ENCODE measurements at places on chromosomes 12 and 14.

- no peak for DNase-seq
Observed at GRCh38 chr12:47876440-47876960, 28.3 kb downstream of the VDR start.

DNA sequence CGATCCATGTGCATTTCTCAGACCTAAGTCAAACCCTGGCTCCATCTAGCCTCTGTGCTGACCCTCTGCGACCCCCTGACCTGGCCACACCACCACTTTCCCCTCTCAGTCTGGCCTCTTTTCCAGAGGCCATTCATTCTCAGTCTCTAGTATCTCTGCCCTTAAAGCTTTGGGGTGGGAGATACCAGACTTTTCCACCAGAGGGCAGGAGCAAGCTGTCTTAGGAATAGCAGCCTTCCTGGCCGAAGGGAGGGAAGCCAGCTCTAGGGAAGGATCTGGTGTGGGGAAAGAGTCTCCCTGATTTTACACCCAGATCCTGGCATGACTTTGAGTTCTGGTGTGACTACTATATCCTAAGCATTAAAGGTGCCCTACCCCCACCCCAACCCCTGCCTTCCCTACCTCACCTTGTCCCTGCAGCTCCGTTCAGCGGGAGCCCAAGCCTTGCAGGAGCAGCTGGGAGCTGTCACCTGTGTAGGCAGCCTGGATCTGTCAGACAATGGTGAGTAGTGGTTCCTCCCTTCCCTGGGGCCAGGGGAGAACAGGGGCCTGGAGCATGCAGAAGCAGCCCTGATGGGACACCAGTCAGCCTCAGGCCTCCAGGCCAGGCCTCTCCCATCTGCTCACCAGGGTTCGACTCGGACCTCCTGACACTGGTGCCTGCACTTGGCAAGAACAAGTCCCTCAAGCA lies 6.6 kb downstream of the CARMIL3 start:
- no peak for DNase-seq

GRCh38 chr12:9041321-9041720 lies 52.0 kb downstream of the KLRG1 start:
- DNase-seq: no peak

- no peak for DNase-seq
Observed at GRCh38 chr14:79111987-79112501, 941.9 kb downstream of the NRXN3 start.

DNA sequence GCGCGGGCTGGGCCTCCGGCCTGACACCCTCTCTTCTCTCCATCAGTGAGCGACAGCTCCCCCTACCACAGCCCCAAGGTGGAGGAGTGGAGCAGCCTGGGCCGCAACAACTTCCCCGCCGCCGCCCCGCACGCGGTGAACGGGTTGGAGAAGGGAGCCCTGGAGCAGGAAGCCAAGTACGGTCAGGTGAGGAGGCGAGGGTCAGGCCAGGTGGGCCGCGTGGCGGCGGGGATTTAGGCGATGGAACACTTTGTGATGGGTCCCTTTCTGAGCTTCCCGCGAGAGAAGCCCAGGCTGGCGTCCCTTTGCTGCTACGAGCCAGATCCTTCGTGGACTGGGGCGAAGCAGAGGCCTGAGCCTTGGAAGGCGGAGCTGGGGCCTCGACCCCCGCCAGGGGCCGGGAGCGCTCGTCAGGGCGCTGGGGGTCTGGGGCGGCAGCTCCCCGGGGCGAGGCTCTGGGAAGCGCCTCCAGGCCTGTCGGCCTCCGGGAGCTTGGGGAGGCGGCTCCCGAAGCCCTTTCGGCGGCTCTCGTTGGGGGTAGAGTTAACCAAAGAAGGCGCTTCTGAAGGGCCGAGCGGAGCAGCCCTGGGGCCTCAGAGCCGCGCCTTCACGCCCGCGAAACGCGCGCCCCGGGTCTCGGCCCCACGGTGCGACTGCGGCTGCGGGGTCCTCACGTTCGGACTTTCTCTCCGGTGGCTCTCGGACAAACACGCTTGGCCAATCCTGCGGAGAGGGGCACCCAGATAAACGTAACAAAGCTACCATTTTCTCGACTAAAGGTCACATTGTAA lies 5.0 kb downstream of the PAX9 start:
- no peak for DNase-seq
